ENCODE measurements at places on chromosomes 2 and 18.

DNA sequence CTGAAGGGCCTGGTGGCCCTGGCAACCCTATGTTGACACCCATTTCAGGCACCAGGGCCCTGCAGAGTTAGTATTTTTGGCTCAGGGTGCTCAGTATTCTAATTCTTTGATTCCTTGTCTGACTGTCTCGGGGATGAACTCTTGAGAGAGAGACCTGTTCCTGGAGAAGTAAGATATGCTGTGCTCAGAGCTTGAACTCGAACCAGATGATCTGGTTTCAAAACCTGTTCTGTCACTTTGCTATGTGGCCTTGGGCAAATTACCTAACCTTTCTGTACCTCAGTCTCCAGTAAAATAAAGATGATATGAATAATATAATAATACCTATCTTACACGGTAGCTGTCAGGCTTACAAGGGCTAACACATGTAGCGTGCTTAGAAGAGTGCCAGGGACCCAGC is 294.2 kb downstream of the DYSF start:
- DNase-seq = no peak

DNA sequence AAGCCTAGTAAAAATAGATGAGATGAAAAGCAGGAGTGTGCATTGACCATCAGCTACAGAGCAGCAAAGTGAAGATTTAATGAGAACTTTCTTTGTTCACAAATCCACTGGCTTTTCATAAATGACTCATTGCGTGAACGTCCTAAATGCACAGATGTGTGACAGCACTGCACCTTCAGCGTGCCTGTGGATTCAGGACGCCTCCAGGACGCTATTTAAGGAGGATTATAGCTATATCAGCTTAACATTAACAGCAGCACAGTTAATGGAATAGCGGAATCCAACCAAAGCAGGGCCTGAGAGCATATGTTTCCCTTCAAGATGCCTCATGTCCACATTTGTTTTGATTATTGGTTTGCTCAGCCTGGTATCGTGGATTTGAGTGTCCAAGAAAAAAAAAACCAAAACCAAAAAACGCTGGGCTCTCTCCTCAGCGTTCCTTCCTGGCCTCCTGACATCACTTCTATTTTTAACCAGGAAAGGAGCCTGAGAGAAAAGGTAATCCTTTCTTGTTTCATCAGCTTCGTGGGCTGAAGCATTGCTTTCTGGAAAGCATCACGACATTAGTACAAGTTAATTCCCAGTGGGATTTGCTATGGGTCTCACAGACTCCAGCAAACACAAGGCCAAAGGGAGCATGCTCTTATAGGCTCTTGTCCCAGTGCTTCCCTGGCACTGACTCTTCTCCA is 447.0 kb upstream of the SMIM21 start:
- DNase-seq = no peak

DNA sequence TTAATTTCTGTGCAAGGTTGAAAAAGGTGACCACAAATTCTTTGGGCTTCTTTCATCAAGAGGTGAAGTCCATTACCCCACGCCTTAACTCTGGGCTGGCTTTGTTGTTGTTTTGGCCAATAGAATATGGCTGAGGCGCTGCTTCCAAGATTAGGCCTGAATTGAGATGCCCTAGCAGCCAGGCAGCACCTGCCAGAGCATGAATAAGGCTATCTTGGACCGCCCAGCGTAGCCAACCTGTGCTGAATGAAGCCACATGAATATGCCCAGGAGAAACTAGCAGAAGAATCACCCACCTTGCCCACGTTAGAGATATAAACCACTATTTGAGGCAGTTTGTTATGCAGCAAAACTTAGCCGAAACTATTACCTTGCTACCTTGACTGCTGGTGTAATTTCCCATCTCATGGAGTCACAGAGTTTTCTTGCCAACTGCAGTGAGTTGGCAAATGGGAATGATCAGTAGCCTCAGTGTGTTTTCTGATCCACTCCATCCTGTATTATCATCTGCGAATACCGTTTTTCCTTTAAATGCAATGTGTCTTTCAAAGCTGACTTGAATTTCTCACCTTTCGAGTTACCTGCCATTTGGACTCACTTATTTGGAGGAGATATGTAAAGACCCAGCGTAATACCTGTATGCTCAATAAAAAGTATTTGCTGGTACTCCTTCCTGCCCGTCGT is 679 bp downstream of the TSGA10 start:
- DNase-seq = no peak

- DNase-seq = no peak
These were observed 199.4 kb upstream of the RASGRP3 start for GRCh38 chr2:33277002-33277426.

DNA sequence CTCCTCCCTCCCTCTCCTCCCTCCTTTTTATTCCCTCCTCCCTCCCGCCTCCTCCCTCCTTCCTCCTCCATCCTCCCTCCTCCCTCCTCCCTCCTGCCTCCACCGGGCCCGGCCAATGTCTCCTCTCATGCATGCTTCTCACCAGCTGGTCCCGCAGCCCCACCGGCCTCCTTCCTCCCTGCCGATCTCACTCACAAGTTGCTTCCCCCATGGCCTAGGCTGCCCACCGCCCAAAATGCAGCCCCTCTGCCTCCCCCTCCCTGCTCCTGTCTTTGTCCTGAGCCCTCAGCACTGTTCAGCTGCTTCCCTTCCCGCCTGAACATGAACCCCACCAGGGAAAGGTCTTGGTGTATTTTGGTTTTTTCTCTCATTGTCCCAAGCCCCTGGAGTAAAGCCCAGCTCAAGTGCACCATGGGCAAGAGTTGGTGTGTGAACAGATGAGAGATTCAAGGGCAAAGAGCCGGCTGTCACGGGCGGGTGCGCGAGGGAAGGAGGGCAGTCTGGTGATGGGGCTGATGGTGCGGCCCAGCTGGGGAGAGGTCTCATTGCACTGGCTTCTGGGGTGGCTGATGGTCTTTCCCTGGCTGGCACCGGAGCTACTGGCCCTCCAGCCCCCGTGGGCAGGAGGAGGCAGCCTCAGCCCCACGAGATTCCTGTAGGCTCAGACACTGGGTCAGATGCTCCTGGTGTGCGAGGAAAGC is 117.6 kb downstream of the TWIST2 start:
- no peak for DNase-seq

GRCh38 chr2:149931486-149931885 is 343.9 kb upstream of the MMADHC start:
- no peak for DNase-seq

- DNase-seq = no peak
These were observed 35.0 kb downstream of the SUMO1 start for GRCh38 chr2:202203348-202203747.

- no peak for DNase-seq
These were observed 310.3 kb downstream of the GALNT13 start for GRCh38 chr2:154182008-154182407.

- DNase-seq = no peak
These were observed 28.2 kb downstream of the CYTIP start for GRCh38 chr2:157415591-157416101.

GRCh38 chr2:236857246-236857645 is 228.4 kb upstream of the COPS8 start:
- no peak for DNase-seq

DNA sequence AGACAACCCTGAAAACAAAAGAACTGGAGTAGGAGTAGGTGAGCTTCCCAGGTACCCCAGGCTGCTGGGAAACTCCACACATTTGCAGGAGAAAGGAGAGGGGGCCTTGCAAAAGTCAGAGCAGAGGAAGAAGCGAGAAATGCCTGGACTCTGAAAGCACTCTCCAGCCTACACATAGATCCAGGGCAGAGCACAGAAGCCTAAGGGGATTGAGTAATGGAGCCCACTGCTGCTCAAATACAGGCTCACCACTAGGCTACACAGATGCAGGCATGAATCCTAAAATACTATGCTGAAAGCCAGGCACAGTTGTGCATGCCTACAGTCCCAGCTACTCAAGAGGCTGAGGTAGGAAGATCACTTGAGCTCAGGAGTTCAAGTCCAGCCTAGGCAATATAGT is 33.4 kb downstream of the OSBPL1A start:
- DNase-seq = no peak

GRCh38 chr2:43032213-43033015 is 194.0 kb downstream of the ZFP36L2 start:
- DNase-seq = no peak

DNA sequence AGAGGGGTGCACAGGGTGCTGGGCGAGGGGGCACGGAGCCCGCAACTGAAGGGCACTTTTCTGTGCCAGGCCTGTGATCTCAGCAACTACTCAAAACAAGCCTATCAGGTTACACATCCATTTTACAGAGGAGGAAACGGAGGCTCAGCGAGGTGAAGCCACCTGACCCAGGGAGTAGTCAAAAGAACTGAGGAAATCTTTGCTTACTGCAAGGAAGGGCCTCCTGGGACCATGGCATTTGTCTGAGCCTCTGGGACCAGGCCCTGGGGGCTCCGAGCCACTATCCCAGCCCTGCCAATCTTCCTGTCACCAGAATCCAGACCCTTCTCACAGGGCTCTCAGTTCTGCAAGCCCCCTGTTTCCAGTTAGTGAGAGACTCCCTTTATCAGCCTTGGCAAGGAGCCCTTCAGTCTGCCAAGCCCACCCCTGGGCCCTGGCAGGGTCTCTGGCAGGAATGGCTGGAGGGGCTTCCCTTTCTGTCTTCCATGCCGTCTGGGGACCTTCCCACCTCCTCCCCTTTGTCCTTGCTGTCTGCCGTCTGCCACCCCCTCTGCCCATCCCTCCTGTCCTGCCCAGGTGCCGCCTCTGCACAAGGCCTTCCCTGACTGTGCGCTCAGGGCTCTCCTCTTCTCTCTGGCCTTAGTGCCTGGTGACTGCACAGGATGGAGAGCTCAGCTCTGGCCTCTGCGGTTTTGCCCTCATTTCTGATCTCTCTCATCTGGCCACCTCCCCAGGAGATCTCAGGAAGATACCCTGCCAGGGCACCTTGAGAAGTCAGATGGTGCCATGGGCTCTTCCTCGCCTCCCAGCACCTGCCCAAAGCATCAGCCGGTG is 194.7 kb upstream of the GLI2 start:
- DNase-seq = no peak

DNA sequence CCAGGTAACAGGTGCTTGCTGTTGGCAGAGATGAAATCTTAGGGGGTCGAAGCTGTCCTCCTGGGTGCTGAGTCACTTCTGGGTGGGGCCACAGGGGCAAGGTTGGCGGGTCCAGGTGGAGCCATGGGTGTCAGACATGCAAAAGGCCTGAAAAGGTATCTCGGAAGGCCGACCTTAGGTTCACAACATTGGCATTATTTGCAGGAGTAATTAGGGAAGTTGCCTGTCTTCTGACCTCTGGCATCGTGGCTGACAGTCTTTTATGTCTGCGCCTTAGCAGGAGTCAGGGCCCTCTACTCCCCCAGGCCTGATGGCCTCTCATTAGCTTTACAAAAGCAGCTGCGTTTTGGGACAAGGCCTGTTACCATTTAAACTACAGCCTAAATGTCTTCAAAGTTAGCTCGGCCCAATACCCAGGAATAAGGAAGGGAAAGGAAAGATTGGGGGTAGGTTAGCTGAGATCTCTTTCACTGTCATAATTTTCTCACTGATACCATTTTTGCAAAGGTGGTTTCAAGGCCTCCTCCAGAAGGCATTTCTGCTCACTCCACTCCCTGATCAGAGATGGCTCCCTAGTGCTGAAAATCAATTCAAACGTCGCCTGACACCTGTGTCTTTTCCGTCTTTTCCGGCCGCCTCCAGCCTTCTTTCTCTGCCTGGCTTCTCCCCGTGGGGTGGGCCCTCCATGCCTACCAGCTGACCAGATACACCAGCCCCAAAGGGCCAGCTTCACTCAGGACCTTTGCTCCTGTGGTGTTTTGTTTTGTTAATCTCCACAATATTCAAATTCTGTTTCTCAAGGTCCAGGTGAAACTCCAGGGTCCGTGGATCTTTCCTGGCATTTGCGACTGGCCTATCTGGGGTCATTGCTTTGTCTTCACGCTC is 90.8 kb downstream of the RHOB start:
- DNase-seq = no peak

GRCh38 chr2:196046123-196046917 is 22.3 kb downstream of the DNAH7 start:
- DNase-seq = no peak

GRCh38 chr2:150413366-150413765 is 74.1 kb downstream of the RND3 start:
- no peak for DNase-seq
